Fibroblast of skin of scalp (primary cell): ENCODE measurements at places on chromosomes 2 and 18.

GRCh38 chr2:197185676-197186075 is 124.9 kb downstream of the ANKRD44 start:
- DNase-seq = no peak

DNA sequence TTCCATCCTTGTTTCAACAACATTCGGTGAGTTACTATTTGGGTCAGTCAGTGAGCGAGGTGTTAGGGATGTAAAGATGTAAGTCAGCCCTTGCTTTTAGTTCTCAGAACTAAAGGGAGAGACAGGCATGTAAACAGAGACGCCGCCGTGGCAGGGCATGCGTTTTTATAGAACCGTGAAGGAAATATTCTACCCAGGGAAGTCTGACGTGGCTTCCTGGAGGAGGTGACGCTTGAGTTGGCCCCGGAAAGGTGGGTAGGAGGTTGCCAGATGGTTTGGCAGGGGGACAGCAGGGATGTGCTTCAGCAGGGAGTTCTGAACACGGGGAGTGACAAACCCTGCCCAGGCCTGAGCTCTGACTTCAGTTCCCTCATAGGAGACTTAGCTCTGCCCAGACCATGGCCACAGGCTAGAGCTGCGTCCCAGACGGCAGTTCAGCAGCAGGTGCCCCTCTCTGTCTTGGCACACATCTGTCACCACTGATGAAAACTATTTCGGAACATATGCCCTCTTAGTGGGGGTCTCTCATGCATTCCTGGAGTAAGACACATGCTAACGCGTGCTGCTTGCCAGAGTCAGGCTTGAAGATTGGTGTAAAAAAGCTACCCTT is 23.4 kb upstream of the RPL31 start:
- peak; percentile 26 for DNase-seq

DNA sequence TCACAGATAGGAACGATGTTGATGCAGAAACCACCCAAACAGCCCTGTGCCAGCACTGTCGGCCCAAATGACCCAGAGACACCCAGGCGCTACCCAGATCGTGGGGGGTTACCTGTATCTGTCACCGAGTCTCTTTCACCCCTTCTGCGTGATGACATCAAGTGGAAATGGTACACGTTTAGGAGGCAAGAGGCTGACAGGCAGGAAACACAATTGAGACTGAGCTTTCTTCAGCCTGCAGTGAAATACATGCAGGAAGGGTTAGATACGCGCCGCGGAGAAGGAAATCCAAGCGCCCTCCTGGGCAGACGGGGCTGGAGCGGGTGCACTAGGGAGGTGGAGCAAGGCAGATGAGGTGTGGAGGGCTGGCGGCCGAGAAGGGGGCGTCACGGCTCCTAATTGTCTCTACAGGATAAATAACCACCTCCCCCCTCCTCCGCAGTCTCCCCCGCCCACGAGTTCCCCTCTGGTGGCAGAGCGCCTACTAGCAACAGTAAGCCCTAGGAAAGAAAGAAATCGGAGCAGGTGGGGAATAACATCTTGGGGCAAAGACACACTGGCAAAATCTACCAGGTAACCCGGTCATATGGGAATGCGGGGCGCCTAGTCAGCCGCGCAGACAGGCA is at the start of gene RNF152:
Gene RNF152 (minus strand): TSS at position 325 of the 626 bp plus-strand sequence. CDS start 76,544 bp downstream, outside the sequence.
- DNase-seq = peak; percentile 21

DNA sequence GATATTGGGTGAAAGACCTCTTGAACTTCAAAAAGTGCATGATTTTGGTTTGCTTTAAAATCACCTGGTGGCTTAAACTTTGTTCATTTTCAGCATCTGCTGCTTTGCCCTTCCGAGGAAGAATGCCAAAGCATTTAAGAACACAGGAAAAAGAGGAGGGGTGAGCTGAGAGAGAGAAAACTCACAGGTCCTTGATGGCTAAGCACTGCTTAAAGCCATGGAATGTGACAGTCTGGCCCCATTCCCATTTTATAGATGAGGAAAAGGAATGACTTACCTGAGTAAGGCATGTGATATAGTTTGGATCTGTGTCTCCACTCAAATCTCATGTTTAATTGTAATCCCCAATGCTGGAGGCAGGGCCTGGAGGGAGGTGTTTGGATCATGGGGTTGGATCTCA is 58.1 kb downstream of the KCNS3 start:
- no peak for DNase-seq

- DNase-seq = peak; percentile 73
Measured at GRCh38 chr18:55858661-55859515, 270.9 kb upstream of the TCF4 start.
